ENCODE measurements at places on chromosomes 12 and 14. TPM values are rescaled to one million over a fixed set of nuclear protein-coding genes. Genes with fewer than 3 reads are reported as not detected.

- DNase-seq = no peak
Measured at GRCh38 chr14:92538412-92538985, 24.9 kb downstream of the RIN3 start.

DNA sequence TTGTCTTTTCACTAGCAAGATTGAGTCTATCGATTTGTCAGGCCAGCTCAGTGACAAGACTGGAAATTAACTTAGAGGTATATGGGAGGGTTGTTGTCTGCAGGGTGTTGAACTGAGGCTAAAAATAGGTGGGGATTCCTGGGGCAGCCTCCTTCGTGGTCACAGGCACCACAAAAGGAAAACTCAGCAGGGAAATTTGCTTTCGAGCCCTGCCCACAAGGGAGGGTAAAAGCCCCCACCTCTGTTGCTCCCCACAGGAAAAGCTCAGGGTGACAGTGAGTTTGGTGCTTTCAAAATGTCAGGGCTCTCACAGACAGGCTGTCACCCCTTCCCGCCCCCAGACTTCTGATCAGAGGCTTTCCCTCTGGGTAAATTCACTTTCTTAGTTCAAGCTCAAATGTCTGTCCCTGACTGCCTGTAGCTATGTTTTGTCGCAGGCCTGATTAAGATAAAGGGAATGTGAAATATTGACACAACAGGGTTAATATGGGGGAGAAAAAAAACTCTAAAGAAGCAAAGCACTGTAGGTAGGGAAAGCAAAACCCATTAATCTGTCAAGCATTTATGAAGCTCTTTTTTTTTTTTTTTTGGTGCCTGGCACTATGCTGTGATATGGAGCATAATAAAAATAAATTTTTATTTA, 11.7 kb upstream of the NFKBIA start:
- no peak for DNase-seq

DNA sequence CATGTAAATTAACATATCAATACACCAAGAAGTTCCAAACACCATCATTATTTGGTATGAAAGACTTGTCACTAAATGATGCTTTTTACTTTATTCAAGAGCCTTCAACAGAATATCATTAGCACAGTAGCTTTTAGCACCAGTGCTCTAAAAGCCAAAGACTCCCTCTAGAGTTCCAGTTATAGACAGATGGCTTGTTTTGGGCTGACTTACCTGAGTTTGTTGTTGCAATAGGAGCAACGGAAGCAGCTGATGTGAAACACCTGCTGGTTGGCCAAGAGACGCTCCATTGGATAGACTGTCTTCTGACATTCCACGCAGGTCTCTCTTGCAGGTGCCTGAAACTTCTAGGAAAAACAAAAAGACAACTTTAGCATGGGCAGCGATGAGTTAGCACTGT, 14.5 kb upstream of the CERS5 start:
- no peak for DNase-seq

The OR6C2 gene
- not detected for total RNA-seq

The B4GALNT3 gene
- 20.3 TPM for total RNA-seq

All from H1 (cell line).